ENCODE measurements at places on chromosomes 4 and X.

DNA sequence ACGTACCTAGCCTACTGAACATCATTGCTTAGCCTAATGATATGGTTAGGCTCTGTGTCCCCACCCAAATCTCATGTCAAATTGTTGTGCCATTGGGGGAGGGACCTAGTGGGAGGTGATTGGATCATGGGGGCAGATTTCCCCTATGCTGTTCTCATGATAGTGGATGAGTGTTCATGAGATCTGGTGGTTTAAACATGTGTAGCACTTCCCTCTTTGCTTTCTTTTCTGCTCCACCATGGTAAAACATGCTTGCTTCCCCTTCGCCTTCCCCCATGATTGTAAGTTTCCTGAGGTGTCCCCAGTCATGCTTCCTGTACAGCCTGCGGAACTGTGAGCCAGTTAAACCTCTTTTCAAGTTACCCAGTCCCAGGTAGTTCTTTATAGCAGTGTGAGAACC lies 102.6 kb downstream of the RAPGEF2 start:
- no peak for DNase-seq

DNA sequence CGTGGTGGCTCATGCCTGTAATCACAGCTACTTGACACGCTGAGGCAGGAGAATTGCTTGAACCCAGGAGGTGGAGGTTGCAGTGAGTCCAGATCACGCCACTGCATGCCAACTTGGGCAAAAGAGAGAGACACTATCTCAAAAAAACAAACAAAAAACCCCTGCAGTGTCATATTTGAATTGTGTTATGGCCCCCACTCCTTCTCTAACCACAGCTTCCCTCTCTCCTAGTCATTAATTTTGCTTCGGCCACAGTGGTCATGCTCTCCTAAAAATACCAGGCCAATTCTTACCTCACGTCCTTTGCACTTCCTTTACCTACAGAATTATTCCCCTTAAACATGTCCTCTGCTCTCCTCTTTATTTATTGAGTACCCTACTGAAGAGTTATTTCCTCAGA lies 206.1 kb downstream of the PPP3CA start:
- DNase-seq = no peak

DNA sequence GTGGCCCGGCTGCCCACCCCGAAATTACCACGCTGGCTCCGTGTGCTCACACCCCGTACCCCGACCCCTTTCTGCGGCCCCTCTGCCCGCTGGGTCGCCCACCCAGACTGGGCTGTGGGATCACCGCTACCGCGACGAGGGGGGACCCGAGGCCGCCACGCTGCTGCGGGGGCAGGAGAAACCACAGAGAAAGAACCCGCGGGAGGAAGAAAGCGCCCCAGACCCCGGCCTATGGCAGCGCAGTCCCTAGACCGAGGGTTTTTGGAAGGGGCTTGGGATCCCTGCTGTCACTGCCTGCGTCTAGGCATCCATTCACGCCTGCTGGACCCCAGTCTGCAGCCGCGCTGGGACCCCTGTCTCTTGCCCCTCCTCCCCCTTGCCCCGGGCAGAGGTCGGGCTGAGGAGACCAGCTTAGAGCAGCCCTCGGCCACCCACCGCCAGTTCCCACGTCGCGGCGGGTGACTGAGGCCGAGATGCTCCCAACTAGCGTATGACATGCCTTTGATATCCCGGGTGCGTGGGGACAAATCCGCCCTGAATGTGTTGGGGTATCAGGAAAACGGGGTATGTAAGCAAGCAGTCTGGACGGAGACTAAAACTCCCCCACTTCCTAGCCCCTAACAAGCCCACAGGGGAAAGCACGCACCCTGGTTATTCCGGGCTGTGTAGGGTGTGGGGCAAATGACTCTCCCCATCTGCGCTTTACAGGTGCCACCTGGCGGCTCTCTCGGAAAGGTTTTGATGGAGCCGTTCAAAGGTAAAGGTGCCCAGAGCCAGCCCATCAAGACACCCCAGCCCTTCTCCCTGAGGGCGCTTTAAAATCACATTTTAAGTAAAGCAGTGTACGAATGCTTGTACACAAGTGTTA lies 862 bp upstream of the INPP4B start:
- no peak for DNase-seq

GRCh38 chr4:98688411-98689290 lies 30.2 kb upstream of the TSPAN5 start:
- no peak for DNase-seq

GRCh38 chr4:185591679-185592141 lies 56.4 kb upstream of the PDLIM3 start:
- no peak for DNase-seq

Data from fibroblast of skin of left quadriceps (primary cell).